Astrocyte (in vitro differentiated cells and primary cell): ENCODE measurements at places on chromosomes 11 and 22.

GRCh38 chr11:107859459-107860239 is 1.1 kb upstream of the SLC35F2 start:
- H3K27me3 ChIP-seq: no peaks in the 10 kb centered on the region
- no peaks in the 10 kb centered on the region for H3K36me3 ChIP-seq
- H3K27ac ChIP-seq: no peak overlapping the region
- peak overlapping the region; percentile 95 for H3K4me3 ChIP-seq

DNA sequence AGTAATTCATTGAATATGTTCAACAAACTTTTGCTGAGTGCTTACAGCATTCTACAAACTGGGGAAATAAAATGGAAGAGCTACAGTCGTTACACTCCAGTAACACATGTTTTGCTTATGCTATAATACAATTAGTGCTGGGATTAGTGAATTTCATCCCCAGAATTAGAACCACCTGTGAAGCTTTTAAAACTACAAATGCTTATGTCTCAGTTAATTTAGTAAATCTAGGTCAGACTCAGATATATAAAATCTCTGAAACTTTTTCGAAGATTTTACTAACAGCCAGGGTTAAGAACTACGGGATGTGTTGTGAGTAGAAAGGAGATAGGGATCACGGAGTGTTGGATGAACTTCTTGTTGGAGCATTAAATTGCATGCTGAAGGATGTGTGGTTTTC is 33.7 kb upstream of the EED start:
- H3K27ac ChIP-seq: no peak overlapping the region
- no peak for DNase-seq
- no peaks in the 10 kb centered on the region for H3K36me3 ChIP-seq

DNA sequence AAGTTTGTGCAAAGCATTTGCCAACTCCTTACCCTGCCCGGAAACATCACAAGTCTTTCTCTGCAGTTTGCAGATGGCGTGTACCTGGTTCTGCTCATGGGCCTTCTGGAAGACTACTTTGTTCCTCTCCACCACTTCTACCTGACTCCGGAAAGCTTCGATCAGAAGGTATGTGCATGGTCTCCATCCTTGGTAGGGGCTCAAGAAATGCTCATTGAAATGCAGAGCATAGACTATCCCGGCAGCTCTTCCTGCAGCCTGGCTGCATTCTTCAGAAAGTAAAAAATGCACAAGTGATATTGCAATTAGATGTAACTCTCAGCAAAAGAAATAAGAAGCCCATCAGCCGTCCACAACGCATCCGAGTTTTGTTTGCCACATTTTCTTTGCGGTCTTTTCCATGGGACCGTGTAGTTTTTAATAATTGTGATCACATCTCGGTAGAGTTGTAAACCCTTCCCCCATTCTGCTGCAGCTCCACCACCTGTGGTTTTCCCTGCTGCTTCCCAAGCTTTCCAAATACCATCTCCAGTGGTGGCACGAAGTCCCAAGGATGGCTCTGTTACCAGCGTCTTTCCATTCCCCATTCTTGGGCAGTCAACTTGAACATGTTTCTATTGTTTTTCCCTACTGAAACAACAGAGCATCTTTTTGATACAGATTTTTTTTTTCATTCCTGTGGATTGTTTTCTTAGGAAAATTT is 22.7 kb upstream of the PARVG start:
- no peaks in the 10 kb centered on the region for H3K4me1 ChIP-seq
- DNase-seq: no peak
- H3K27ac ChIP-seq: no peak overlapping the region
- H3K36me3 ChIP-seq: no peaks in the 10 kb centered on the region
- no peak overlapping the region for H3K4me3 ChIP-seq
- no peaks in the 10 kb centered on the region for H3K27me3 ChIP-seq

GRCh38 chr11:71244116-71244810 is 8.1 kb downstream of the SHANK2 start:
- no peaks in the 10 kb centered on the region for H3K4me1 ChIP-seq
- no peak overlapping the region for H3K4me3 ChIP-seq
- no peak for DNase-seq
- H3K36me3 ChIP-seq: no peaks in the 10 kb centered on the region
- no peak overlapping the region for H3K27ac ChIP-seq

DNA sequence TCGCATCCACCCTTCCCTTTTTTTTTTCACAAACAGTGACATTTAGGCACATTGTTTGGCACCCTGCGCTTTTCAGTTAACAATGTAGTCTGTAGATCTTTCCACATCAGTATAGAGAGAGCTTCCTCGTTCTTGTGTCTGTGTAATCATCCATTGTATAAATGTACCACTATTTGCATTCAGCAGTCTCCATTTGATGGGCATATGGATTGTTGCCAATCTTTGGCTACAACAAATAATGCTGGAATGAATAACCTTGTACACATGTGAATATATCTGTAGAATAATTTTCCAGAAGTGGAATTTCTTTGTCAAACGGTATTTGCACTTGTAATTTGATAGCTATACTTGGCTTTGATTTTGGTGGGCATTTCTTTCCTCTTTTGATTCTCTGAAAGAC is 17.1 kb downstream of the MPEG1 start:
- H3K27ac ChIP-seq: no peak overlapping the region
- no peaks in the 10 kb centered on the region for H3K36me3 ChIP-seq
- peaks cover 17% of the 10 kb centered on the region for H3K27me3 ChIP-seq
- no peak overlapping the region for H3K4me3 ChIP-seq
